Stimulated activated CD8-positive, alpha-beta memory T cell treated with anti-CD3 and anti-CD28 coated beads, Interleukin-15, amount 100 ng/mL, for 48 hours (primary cell): ENCODE measurements at places on chromosomes 3 and 15.
A peak's percentile ranks its signal among the peaks of the same experiment; 100 is the strongest.

GRCh38 chr15:63874616-63875015 is 40.9 kb upstream of the HERC1 start:
- no peak for DNase-seq

- DNase-seq, result no peak
Observed at GRCh38 chr3:193853511-193854219, 260.7 kb downstream of the OPA1 start.

- no peak for DNase-seq
Observed at GRCh38 chr15:96412906-96413231, 82.4 kb downstream of the NR2F2 start.

DNA sequence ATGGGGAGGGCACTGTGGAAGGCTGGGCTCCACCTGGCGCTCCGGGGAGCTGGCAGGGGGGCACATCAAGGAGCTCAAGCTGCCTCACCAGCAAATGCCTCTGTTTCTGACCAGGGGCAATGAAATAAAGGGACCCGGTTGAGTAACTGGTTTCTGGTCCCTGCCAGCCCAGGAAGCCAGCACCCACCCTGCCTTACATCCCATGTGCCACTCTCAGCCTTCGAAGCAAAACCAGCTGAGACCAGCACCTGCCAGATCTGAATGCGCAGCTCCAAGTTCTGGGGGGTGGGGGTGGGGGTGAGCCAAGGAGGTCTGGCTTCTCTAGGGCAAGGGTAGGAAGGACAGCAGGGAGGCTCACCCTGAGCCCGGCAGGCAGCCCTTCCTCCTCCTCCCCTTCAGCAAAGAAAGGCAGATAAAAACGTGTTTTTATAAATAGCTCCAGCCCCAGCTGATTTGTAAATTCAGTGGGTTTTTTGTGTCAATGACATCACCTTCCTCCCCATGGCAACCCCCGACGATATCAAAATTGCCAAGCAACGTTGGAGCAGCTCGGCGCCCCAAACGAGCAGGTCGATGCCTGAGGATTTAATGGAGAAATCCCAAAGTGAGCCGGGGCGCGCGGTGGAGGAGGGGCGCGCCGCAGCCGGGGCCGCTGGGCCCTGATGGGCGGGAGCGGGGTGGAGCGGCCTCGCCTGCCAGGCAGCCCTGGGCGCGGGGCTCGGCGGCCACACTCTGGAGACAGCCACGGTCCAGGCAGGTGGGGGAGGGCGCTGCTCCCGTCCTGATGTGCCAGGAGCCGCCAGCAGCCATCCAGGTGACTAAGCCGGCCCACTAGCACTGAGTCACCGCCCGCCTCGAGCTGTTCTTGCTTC is at the start of gene PAK6:
PAK6 (plus strand) TSS at position 532 of the 872 bp plus-strand sequence. CDS start 25,723 bp downstream, outside the sequence.
- DNase-seq, result no peak

- no peak for DNase-seq
Observed at GRCh38 chr3:7489417-7489816, 628.5 kb downstream of the GRM7 start.

DNA sequence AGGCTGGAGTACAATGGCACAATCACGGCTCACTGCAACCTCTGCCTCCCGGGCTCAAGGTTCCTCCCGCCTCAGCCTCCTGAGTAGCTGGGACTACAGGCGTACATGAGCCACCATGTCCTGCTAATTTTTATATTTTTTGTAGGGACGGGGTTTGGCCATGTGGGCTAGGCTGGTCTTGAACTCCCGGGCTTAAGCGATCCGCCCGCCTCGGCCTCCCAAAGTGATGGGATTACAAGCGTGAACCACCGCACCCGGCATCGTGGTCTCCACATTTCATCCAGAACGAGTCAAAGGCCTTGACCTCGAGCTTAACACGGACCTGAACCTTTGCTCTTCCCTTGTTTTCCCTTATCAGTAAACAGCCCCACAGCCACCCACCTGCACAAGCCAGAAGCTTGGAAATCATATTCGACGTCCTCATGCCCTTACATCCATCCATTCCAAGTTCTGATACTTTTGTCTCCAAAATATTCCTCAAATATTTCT is 1.4 kb upstream of the PTPN23 start:
- no peak for DNase-seq

GRCh38 chr3:3842356-3842755 is 43.1 kb downstream of the LRRN1 start:
- no peak for DNase-seq

DNA sequence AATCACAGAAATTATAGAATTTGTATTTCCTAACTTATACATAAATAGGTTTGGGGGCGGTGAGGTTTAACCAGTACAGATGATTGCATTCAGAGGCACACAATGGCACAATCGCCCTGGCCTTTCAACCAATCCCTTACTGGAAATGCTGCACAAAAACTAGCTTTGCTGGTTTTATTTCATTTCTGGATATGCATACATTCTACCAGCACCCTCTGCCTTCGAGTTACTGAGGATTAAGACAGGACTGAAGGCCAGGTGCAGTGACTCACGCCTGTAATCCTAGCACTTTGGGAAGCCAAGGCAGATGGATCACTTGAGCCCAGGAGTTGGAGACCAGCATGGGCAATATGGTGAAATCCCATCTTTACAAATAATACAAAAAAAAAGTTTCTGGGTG is 336.1 kb downstream of the ARRDC4 start:
- no peak for DNase-seq

GRCh38 chr15:60898896-60899295 is 330.2 kb downstream of the RORA start:
- DNase-seq, result no peak

DNA sequence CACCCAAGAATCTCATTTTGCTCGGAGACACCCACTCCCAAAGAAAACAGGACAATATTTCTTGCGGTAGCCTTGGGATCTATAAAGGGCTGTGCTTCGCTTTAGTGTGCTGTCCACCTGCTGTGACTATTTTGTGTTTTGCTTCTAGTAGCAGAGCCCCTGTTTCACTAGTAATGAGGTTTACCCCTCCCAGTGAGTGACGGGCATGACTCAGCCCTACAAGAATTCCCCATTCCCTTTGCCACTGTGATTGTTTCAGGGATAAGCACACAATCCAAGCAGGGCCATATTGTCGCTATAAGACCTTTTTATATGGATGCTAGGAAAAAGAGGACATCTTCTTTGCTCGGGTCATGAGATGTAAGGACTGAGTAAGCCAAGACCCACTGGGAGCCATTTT is 62.5 kb upstream of the FOXB1 start:
- no peak for DNase-seq

- no peak for DNase-seq
Observed at GRCh38 chr3:57252404-57252803, 24.9 kb downstream of the APPL1 start.

- DNase-seq, result no peak
Observed at GRCh38 chr15:68316061-68316804, 38.7 kb downstream of the FEM1B start.

GRCh38 chr3:112585782-112586181 is 23.9 kb downstream of the SLC35A5 start:
- no peak for DNase-seq

GRCh38 chr3:74624301-74624700 is 9.8 kb upstream of the CNTN3 start:
- DNase-seq, result no peak

- DNase-seq, result no peak
Observed at GRCh38 chr3:150913133-150913922, 8.1 kb upstream of the MINDY4B start.

DNA sequence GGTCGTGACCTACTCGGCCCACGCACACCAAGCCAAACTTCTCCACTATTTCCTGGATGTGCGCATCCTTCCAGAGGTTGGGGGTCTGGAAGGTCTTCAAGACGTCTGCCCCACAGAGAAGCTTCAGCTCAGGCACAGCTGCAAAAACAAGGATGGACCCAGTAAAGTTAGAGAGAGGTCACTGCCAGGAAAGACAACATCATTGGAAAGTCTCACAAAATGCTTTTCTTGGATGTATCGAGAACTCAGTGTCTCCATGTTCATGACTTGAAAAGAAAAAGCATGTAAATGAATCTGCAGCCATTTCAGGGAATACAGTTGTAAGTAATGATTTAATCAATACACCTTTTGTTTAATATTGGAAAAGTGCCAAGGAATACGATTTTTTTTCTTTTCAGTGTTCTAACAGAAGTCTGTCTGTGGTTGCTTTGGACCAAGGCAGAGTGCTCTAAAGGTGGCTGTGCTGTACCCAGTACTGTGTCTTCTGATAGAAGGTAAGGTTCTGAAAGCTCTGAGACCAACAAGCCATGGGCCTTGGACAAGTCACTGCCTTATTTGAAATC is 21.8 kb upstream of the RBP1 start:
- DNase-seq, result no peak

DNA sequence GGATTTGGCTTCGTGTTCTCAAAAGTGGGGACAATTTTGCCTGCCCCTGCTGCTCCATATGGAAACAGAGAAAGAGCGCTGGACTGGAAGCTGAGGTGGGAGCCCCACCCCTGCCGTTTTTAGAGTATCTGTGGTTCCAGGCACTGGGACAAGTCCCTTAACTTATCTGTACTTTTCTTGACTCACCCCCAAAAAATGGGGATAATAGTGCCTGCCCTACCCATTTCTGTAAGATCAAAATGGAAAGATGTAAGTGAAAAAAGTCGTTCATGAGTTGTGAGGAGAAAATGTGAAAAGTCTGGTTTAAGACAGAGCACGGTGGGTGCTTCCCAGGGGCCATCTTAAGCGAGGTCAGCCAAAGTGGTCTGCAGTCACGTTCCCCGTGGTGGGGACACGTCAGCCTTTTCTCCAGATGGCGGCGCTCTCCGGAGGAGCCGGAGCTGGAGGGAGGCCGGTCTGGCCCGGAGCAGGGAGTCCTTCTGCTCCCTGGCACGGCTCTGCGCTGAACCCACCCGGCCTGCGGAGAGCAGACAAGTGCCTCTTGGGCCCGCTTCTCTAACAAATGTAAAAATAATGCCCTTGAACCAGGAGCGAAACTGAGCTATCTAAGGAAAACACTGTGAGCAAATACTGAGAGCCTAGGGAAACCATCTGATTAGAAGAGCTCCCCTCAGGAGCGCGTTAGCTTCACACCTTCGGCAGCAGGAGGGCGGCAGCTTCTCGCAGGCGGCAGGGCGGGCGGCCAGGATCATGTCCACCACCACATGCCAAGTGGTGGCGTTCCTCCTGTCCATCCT is at the start of gene CLDN18:
CLDN18 (plus strand) TSS at position 690 of the 797 bp plus-strand sequence; CDS start at position 751, 61 bp downstream.
- no peak for DNase-seq

GRCh38 chr15:42502477-42502876 is 7.0 kb downstream of the SNAP23 start:
- no peak for DNase-seq

DNA sequence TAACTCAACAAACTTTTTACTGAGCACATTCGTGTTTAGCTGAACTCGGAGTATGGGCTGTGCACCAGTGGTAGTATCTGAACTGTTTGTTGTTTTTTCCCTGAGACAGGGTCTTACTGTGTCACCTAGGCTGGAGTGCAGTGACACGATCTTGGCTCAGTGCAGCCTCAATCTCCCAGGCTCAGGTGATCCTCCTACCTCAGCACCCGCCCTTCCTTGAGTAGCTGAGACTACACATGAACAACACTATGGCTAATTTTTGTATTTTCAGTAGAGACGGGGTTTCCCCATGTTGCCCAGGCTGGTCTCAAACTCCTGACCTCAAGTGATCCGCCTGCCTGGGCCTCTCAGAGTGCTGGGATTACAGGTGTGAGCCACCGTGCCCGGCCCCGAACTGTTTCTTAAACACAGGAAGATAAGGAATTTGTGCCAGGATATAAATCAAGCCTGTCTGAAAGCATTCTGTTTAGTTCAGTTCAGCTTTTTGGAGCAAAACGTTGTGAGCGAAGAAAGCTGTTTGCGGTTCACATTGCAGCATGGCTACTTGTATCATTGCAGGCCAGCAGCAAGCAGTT is 40.4 kb upstream of the SKOR1 start:
- DNase-seq, result no peak

DNA sequence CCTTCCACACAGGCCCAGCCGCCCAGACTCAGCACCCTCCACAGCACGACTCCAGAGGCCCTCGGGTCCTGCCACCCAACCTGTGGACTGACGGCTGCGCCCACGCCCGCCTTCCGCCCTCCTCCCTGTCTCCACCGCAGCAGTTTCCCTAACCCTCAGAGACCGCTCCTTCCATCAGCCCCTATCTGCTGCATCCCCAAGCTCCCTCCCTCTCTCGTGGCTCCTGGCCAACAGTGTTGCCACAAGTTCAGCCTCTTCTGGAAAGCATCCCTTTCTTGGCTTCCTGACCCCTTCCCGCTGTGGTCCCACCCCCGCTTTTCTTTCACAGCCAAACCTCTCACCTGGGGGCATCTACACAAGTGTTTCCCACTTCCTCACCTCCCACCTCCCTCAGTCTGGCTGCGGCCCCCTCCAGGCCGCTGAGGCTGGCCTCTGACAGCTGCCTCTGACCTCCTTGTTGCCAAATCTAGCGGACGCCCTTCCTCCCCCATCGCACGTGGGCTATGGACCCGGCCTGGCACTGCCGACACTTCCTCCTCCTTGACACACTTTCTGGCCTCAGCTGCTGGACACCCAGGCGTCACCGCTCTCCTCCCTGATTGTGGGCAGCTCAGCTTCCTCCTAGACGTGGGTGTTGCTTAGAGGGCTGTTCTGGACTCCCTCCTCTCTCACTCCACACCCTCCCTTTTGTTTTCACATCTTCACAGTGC is 168.8 kb upstream of the TLE3 start:
- no peak for DNase-seq

DNA sequence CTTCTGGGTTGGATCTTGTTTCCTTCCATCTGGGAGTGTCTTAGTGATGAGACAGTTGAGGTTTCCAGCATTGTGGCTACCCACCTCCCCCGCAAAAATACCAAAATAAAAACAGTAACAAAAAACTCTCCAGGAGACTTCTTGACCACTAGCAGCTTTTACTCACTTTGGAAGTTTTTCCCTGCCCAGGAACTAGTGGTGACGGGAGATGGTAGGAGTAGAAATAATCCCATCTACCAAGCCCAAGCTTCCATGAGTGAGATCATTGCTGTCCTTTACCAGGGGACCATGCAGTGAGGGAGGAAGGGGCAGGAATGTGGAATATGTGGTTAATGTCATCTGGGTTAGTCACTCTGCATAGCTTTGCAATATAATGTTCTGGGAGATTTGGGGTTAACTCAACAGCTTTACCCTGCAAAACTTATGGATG is 187.7 kb downstream of the ITPR1 start:
- DNase-seq, result no peak

GRCh38 chr3:101069901-101070798 is 76.9 kb upstream of the ABI3BP start:
- peak; percentile 31 for DNase-seq

GRCh38 chr3:142507241-142507640 is 59.4 kb upstream of the XRN1 start:
- DNase-seq, result no peak

GRCh38 chr3:184601576-184602371 is 40.2 kb downstream of the EPHB3 start:
- DNase-seq, result no peak

GRCh38 chr3:188310270-188310710 is 156.3 kb downstream of the LPP start:
- DNase-seq, result no peak

DNA sequence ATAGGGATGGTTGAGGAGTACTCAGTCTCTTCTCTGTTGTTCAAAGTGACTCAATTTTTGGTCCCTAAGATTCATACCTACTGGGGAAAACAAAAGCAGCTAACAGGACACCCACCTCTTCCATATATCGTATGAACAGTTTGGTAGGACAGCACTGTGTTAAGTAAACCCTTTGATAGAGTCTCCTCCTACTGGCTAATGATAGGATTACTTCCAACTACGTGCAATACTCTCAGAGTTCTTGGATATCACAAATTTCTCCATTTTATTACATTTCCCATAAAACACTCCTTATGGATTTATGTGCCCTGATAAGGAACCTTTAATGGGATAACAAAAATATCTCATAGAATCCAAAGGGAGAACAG is 200.2 kb upstream of the GOLGA6L4 start:
- no peak for DNase-seq

GRCh38 chr3:51659942-51660341 is 11.1 kb upstream of the TEX264 start:
- DNase-seq, result no peak

- DNase-seq, result no peak
Observed at GRCh38 chr15:95565016-95565600, 765.4 kb upstream of the NR2F2 start.
